Fibroblast of pulmonary artery (primary cell): ENCODE measurements at places on chromosomes 11 and 22.
A peak's percentile ranks its signal among the peaks of the same experiment; 100 is the strongest.

DNA sequence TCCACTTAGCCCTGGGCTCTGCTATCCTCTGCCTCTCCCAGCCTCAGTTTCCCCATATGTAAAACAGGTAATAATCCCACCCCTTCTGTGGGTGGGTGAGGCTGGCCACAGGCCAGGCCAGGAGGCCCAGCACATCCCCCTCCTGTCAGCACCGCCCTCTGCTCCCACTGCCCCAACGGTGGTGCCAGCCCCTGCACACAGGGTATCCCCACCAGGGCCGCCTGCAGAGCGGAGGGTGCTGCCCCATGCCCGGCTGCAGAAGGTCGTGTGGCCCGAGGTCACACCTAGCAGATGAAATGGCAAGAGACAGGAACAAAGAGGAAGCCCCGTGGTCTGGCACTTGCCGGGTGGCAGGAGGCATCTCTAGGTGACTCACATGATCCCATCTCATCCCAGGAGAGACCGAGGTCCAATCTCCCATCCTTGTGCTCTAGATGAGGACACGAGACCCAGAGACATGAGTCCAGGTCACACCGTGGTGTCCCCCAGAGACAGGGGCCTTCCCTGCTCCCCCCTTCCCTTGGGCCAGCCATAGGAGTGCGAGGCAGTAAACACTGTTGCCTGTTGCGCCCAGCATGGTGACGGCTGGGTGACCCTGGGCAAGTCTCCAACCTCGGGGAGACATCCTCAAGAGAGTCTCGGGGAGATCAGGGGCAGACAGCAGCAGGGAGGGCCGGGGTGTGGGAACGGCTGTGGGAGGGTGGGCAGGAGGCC is 27.2 kb upstream of the PPARA start:
- DNase-seq = no peak

GRCh38 chr11:2687223-2687530 is 12.6 kb downstream of the KCNQ1OT1 start:
- DNase-seq = no peak

GRCh38 chr22:47230741-47231140 is 468.3 kb downstream of the TBC1D22A start:
- no peak for DNase-seq

DNA sequence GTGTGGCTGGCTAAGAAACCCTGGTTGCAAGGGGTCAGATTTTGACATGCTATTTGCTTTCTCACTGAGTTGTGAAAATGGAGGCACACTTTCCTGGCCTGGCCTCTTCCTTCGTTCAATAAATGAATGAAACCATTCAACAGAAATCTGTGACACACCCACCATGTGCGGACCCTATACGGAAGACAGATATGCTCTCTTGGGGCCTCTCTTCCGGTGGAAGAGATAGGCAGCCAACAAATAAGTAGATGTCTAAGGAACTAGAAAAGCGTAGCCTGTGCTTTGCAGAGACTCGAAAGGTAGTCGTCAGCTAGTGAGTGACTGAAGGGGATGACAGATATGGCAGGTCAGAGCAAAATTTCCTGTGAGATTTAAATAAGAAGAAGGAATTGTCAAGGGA is 5.3 kb downstream of the KCNQ1OT1 start:
- no peak for DNase-seq

- no peak for DNase-seq
Measured at GRCh38 chr22:50701428-50702154, 29.0 kb downstream of the SHANK3 start.

DNA sequence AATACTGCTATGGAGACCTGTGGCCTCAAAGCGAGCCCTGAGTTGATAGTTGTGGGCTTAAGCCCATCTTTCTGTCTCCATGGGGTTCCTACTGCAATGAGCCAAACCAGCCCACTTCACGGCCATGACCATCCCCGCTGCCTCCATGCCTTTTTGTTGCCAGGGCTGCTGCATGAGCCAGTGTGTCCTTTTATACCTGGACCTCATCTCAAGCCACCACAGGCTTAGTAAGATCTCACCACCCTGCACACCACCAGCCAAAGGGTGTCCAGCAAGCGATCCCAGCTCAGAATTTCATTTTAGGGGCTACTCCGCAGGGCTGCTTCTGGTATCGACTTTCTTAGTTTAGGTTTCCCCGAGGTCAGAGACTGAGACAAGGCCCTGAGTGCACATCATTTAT is 8.3 kb downstream of the TP53AIP1 start:
- no peak for DNase-seq

DNA sequence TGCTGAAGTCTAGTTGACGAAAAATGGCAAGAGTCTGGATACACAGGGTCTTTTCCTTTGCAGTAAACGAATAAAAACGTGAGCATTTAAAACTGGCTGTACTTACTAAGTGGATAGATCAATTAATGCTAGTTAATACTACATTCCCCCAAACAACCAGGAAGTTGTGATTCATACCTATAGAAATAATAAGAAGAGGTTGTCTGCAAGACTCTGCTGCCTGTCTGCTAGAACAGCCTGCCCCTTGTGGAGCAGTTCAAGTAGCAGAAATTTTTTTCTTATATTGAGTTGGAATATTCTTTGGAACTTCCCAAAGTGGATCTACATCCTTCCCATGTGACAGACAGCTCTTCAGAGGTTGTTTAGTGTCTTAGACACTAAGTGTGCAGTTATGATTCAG is 86.8 kb downstream of the TEAD1 start:
- peak; percentile 62 for DNase-seq

DNA sequence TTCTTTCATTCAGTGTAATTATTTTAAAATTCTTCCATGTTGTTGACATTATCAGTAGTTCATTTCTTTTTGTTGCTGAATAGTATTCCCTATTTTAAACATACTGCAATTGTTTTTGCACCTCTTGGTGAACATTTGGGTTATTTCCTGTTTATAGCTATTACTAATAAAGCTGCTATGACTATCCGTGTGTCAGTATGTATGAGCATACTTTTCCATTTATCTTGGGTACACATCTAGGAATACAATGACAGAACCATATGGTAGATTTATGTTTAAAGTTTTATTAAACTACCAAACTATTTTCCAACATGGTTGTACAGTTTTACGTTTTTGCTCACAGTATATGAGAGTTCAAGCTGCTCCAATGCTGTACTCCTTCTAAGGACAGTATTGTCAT is 22.0 kb upstream of the FIBIN start:
- no peak for DNase-seq

GRCh38 chr11:133957900-133958299 is 1.1 kb upstream of the IGSF9B start:
- no peak for DNase-seq

DNA sequence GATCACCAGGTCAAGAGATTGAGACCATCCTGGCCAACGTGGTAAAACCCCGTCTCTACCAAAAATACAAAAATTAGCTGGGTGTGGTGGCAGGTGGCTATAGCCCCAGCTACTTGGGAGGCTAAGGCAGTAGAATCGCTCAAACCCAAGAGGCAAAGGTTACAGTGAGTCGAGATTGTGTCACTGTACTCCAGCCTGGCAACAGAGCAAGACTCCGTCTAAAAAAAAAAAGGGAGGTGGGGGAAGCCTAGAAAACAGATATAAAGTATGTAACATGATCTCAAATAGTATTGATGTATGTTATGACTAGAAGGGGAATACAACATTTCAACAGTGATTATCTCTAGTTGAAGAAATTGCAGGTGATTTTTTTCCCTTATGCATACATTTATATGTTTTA is 61.4 kb downstream of the SLC1A2 start:
- DNase-seq = no peak

DNA sequence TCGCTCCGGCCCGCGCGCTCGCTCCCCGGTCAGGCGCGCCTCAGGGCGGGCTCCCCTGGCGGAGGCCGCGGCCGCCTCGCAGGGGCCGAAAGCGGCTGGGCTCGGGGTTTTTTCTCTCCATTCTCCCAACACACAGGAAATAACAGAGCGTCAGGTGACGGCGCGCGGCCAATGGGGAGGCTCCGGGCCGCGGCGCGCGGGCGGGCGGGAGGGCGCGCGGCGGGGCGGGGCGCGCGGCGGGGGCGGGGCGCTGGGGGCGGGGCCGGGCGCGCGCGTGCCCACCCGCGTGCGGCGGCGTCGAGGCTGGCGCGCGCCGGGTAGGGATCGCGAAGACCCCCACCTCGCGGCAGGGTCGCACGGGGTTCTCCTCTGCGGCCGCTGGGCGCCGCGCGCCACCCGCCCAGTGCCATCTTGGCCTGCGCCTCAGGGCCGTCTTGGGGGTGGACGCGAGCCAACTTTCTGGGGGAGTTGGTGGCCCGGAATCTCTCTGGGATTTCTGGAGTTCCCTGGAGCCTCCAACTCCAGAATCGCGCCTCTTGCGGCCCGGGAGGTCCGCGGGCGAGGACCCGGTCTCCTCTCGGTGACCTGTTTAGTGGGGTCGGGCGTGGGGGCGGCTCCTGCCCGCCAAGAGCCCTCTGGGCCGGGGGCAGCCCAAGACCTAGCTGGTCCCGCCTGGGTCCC is at the start of gene TCF20:
TSS of gene TCF20 (minus strand) at position 144 of the 681 bp plus-strand sequence. CDS start 55,348 bp downstream, outside the sequence.
- peak; percentile 72 for DNase-seq

GRCh38 chr11:87466223-87466622 is 428.5 kb downstream of the TMEM135 start:
- DNase-seq = no peak

- peak; percentile 16 for DNase-seq
Measured at GRCh38 chr22:19853879-19854777, 546 bp downstream of the GNB1L start.

DNA sequence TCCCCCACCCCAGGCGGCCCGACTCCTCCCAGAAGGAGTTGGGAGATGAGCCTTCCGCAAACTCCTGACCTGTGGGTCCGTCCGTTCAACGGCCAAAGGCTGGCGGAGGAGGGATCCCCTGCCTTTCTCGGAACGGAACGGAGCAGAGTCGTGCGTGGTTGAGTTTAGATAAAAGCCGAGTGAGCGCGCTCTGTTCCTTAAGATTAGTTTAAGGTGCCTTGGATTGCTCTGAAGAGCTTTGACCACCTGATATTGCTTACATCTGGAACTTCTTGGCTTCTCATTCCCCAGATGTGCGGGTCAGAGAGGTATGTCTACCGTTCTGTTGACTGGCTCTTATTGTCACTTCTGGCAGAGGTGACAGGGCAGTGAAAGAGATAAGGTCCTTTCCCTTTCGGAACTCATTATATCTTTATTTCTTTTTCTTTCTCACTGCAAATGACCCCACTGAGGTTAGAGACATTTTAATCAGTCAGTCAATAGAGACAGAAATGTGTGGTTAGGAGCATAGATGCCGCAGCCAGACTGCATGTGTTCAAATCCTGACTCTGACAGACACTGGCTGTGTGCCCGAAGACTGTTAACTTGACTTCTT is at the start of gene TRIM6:
TSS of gene TRIM6 (plus strand) at position 31 of the 595 bp plus-strand sequence. CDS start at position 292, 261 bp downstream.
- peak; percentile 53 for DNase-seq

- DNase-seq = no peak
Measured at GRCh38 chr11:25766332-25767015, 565.5 kb upstream of the ANO3 start.

GRCh38 chr11:76682106-76682505 is 11.6 kb upstream of the LRRC32 start:
- no peak for DNase-seq
